ENCODE measurements at places on chromosomes 6 and 20.

DNA sequence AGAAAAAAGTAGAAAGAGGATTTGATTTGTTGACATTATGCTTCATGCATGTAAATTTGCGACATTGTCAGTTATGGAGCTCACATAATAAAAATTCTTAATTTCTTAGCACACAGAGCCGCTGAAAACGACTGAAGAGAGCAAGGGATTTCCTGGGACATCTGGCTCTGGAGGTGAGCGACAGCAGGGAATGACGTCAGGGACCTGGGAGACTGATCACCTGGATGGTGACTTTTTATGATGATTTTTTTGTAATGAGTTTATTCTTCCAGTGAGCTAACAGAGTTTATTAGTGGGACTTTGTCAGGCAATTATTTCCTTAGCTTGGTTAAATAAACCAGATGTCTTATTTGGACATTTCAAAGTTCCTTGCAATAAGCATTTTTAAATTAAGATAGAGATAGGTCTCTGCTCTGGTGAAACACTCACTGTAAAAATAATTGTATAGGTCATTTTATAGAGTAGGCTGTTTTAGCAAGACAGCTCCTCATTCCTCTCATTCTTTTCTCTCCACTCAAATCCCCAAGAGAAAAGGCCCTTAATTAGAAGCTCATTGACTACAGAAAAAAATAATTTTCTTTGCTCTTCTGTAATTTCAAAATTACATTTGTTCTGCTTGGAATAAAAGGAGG, 19.4 kb downstream of the TMEM200A start:
- no peak for DNase-seq

- no peak for DNase-seq
Measured at GRCh38 chr6:139758209-139758611, 383.8 kb upstream of the CITED2 start.

GRCh38 chr6:118740372-118740771, 89.0 kb upstream of the CEP85L start:
- DNase-seq, result no peak

DNA sequence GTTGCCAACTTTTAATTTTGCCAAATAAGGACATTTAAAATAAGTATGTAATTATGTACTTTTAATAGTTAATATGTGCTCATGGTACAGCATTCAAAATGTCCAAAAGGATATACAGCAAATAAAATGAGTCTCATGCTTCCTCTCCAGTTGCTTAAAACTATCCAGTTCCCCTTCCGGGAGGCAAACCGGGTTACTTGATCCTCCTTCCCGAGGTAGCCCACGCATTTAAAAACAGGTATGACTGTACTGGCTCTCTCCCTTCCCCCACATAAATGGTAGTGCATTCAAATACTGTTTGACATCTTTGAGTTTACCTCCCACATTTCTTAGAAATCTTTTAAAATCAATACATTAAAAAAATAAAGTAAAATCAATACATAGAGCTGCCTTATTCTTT, 66.4 kb downstream of the PHF20 start:
- DNase-seq, result no peak

- no peak for DNase-seq
Measured at GRCh38 chr20:52676283-52676995, 295.7 kb upstream of the TSHZ2 start.

GRCh38 chr6:36169023-36170007, 27.2 kb upstream of the BRPF3 start:
- no peak for DNase-seq

DNA sequence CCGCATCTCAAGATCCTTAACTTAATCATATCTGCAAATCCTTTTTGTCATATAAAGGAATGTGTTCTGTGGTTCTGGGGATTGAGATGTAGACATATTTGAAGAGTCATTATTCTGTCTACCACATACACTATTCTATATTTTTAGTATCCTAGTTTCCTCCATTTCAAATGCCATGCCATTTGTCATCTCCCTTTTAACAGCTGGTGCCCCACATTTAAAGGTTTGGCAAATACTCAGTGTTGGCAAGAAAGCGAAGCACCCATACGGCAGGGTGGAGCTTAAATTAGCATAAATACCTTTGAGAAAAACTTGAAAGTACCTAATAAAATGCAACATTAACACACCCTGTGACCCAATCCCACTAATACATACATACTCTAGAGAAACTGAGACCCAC, 31.7 kb downstream of the PAK5 start:
- DNase-seq, result no peak

DNA sequence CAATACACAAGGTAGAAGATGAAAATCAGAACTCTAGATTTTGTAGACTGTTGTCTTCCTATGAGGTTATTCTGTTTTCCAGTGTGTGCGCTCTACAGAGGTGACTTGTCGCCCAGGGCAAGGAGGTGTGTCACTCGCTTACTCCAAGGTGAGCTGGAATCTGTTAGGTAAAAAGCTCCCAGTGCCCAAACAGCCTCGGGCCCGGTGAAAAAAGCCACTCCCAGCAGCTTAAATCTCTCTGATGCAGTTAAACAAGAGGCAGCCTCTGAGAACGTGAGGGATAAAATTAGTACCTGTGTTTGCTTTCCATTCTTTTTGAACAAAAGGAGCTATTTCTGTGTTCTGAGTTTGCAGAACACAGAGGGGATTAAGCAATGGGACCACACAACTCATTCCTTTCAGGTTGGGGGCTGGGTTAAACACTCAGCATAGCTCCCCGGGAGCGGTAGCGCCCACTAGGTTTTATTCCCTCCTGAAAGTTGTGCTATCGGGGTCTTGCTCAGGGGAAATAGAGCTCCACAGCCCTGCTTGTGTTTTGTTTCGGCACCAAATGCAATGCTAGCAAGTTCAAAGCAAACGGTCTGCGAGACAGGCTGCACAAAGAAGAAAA, 181.2 kb downstream of the FOXA2 start:
- DNase-seq, result no peak

- no peak for DNase-seq
Measured at GRCh38 chr6:96532399-96532798, 10.8 kb downstream of the UFL1 start.

DNA sequence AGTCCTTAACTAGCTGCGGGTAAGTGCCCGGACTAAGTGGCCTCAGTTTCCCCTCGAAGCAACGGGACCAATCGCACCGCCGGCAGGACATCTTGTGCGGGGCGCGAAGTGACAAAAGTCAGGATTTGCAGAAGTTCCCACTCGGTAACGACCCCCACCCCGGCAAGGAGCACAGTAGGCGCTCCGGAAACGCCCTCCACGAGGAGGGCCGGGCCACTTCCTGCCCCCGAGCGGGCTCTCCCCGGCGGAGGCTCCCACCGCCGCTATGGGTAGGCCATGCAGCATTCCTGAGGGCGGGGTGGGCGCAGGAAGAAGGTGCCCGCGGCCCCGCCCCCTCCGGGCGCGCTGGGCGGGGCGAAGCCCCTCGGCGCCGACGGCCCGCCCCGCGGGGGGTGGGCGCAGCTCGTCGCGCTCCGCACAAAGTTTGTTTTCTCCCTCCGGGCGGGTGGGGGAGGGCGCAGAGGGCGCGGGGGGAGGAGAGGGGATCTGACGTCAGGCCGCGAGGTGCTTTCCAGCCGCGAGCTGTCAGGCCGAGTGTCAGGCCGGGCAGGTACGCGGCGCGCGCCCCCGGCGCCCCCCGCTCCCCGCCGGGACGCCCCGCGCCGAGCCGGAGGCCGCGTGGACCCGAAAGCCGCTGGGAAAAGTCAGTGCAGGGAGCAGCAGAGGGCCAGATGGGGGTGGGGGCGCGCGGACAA, at the start of gene TGIF2:
TSS of gene TGIF2 (plus strand) at position 495 of the 695 bp plus-strand sequence. CDS start 5,178 bp downstream, outside the sequence.
- DNase-seq, result no peak

DNA sequence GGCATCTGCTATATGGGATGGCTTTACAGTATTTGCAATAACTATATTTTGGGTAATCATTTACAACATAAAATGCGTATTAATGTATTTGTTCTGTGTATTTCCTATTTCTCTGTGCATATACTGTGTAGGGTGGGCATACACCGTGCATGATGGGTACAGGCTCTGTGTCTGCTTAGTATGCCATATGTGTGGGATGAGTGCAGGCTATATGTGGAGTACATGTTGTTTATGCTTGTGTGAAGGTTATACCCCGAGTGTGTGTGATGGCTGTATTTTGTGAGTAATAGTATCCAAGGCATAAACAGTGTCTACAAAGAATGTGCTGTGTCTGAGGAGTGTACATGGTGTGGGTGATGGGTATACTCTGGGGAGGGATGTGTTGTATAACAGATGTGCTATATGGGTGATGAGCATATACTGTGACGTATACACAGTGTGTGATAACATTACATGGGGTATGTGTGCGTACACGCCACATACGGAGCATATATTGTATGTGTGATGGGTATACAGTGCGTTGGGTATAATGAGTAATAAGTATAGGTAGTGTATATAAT, 52.7 kb downstream of the CPXM1 start:
- no peak for DNase-seq

DNA sequence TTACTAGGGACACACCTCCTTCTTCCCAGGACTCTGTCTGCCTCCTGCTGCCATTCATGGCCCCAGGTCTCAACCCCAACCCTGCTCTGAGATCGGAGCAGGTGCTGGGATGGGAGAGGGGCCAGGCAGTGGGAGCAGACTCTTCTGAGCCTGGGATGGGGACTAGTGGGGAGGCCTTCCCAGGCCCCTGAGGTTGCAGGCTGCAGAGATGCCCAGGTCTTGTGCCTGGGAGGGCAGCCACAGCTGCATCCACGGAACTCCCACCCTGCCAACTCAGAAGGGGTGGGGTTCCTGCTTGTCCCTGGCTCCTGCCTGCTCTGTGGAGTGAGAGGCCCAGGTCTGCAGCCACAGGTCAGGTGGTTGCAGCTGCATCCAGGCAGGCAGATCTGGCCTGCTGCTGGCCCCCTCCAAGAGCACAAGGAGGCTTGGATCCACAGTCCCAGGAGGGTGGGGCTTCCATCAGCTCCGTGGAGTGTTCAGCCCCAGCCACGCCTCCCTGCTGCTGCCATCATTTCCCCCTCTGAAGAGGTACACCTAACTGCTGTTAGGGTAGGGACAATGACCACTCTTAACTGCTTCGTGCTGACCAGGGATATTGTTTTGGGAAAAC, 2.9 kb upstream of the SLC22A1 start:
- DNase-seq, result no peak

GRCh38 chr20:481167-481566, 18.8 kb upstream of the TBC1D20 start:
- DNase-seq, result no peak

DNA sequence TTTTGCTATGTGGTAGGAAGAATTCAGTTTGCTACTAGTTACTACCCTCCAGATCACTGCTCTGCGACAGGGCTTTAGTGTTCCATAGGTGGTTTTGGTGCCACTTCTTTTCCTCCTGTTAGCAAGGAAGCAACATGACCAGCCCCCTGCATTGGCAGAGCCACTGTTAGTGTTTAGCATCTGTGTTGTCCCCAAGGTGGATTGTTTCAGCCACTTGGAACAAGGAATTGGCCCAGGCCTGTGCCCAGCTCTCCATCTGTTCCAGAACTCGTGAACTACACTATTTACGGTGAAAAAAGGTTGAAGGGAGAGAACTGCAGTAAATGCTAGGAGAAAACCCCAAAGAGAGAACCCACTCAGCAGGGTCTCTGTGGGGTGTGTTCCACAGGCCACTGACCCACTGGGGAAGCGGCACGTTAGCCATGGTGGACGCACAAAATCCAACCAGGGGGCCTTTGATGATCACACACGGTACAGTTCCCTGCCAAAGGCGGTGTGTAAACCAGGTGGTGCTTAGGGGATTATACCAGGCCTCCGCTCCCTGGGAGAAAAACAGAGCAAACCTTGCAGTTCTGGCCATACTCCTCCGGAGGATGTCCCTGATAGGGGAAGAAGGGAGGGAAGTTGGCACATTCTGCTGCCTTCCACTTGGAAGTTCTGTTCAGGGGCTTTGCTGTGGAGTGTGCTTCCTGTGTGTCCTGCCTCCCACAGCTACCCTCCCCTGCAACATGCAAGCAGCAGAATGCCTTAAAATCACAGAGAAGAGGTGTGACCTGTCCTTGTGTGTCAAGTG, 72.3 kb downstream of the LYRM2 start:
- no peak for DNase-seq

DNA sequence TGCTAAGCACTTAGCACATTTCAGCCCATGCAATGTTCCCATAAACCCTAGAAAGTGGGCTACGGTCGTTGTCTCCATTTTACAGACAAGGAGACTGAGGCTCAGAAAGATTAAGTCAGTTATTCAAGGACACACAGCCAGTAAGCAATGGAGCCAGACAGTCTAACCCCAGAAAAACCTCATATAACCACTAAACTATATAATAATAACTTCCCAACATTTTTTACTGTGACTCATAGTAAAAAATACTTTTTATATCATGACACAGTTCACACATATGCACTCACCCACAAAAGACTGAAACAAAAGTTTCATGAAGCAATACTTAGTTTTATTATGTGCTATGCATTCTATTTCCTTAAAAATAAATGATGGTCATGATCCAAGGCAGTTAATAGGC, 66.2 kb upstream of the EYA2 start:
- no peak for DNase-seq

GRCh38 chr6:105080279-105080678, 99.5 kb downstream of the POPDC3 start:
- DNase-seq, result no peak

- DNase-seq, result no peak
Measured at GRCh38 chr20:17227669-17228623, 1.1 kb downstream of the PCSK2 start.

GRCh38 chr6:31246051-31246521, 25.8 kb downstream of the HLA-C start:
- peak; percentile 40 for DNase-seq

DNA sequence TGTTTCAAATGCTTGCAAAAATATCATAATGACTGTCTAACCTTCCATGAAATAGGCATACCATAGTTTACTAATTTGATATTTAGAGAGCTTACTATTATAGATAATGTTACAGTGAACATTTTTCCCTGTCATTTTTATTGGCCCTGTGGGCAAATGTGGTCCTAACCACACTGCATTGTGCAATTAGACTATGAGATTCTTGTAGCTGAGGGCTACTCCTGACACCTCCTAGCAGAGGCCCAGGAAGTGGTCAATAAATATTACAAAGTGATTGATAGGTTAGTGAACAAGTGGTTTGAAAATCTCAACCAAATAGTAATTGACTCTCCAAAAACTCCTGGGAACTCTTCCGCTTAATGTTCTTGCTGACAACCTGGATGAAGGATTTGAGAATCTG, 160.5 kb upstream of the KCNG1 start:
- DNase-seq, result no peak

GRCh38 chr6:82015043-82015442, 232.5 kb downstream of the IBTK start:
- DNase-seq, result no peak

All from keratinocyte (primary cell).